ENCODE measurements at places on chromosomes 6 and 20.

DNA sequence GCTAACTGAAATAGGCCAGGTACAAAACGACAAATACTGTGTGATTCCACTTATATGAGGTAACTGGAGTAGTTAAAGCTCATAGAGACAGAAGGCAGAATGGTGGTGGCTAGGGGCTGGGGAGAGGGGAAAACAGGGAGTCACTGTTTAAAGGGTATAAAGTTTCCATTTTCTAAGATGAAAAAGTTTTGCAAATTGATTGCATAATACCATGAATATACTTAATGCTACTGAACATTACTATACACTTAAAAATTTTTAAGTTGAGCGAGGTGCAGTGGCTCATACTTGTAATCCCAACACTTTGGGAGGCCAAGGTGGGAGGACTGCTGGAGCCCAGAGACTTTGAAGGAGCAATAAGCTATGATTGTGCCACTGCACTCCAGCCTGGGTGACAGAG lies 138.6 kb upstream of the ARID1B start:
- no peak for DNase-seq

GRCh38 chr6:36414481-36414880 lies 27.0 kb upstream of the ETV7 start:
- DNase-seq: no peak

DNA sequence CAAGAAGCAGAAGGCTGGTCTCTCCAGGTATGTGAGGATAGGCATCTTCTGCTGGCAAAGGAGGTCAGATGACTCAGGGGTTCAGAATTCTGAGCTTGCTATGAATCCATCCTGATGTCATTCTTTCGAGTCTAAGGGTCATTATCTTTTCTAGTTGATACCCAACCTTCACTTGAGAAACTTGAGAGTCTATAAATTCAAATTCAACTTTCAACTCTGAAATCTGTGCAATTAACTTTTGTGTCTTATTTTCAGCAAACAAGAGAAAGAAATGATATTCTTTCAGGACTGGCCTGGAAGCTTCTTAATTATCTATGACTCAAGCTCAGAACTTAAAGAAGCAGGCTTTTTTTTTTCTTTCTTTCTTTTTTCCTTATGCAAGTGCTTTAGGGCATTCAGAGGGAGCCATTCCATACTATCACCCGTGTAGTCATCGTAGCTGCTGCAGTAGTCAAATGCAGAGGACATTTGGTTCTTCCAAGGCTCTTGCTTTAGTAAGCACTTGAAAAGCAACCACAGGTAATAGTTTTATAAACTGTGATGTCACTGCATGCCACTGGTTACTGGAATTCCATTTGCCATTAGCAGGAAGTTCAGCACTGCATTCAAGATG lies 93.0 kb downstream of the ADTRP start:
- DNase-seq: no peak

GRCh38 chr20:21389368-21389767 lies 8.0 kb downstream of the NKX2-4 start:
- no peak for DNase-seq

GRCh38 chr20:45467861-45468260 lies 1.7 kb upstream of the WFDC2 start:
- no peak for DNase-seq

GRCh38 chr20:16007164-16007563 lies 566.1 kb downstream of the KIF16B start:
- DNase-seq: no peak

- peak; percentile 39 for DNase-seq
These were observed 90.0 kb downstream of the PRND start for GRCh38 chr20:4811661-4812181.

Measured in stimulated activated CD4-positive, alpha-beta T cell treated with anti-CD3 and anti-CD28 coated beads, Interleukin-4, amount 100 ng/mL, for 24 hours (primary cell).